Activated T-helper 1 cell treated with anti-CD3 and anti-CD28 coated beads, Interleukin-12 subunit alpha, Interleukin-12 subunit beta, Interleukin-2, Interleukin-4 antibody, amounts not matched to agents 30 ng/mL and 10 ng/mL and 1 ng/mL, durations not matched to agents 14 hours and 24 hours and 36 hours (primary cell): ENCODE measurements at places on chromosomes 13 and 19.
A peak's percentile ranks its signal among the peaks of the same experiment; 100 is the strongest.

- DNase-seq, result no peak
Observed at GRCh38 chr13:32200741-32201140, 114.4 kb downstream of the ZAR1L start.

DNA sequence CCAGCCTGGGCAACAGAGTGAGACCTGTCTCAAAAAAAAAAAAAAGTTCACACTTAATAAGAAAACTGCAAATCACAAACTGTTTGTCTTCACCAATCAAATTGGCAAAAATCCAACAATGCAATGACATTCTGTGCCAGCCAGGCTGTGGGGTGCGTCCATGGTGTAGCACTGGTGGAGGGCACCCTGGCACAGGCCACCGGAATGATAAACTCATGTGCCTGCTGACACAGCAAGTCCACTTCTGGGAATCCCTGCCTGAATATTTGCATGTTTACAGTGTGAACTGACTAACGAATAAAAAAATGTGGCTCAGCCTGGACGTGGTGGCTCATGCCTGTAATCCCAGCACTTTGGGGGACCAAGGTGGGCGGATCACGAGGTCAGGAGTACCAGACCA lies 1.6 kb upstream of the LRRC25 start:
- no peak for DNase-seq

DNA sequence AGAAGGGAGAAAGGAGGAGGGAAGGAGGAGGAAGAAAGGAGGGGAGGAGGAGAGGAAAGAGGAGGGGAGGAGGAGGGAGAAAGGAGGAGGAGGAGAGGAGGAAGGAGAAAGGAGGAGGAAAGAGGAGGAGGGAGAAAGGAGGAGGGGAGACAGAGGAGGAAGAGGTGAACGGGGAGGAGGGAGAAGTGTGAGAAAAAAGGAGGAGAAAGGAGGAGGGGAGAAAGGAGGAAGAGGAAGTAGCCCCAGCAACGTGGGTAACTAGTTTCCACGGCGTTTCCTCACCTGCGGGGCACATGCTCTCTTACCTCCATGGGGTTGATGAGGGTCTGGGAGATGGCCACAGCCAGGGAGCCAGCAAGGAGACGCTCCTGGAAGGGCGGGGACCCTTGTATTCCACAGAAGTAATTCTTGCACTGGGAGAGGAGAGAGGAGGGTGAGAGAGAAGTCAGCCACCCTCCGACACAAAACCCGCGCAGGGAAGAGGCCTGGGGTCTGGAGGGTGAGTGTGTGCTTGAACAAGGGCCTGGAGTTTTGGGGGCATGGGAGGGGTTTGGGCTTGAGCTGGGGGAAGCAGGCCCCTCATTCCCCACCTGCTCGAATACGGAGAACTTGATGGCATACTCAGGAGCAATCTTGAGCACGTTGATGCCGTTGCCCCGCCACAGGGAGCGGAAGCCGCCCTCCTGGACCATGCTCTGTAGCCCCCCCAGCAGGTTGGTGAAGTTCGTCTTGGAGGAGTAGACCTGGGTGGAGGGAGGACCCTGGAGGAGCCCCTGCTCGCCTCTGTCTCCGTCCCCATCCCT lies 3.9 kb downstream of the SLC25A41 start:
- DNase-seq, result no peak

DNA sequence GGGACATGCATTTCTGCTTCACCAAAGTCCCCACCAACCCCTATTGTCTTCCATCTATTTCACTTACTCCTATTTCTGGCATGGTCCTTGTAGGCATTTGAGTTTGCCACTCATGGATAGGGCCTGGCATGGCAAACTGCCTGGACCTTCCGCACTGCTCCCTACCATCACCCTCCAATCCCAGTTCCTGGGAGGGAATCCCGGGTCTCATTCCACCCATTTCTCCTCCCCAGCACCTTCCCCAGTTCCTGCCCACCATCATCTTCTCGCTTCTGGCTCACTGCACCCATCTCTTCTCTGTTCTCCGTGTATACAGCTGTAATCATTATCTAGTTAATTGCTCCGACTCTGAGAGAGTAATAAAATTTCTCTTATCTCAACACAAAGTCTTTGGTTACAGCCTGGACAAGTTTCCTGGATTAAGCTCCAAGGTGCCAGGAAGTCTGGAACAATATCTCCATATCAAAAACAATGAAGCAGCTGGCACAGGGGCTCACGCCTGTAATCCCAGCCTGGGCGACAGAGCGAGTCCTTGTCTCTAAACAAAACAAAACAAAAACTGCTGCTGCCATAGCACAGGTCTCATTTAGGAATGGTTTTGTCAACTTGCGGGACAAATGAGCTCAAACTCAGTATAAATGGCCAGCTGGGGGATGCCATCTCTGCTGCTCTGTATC lies 17.0 kb upstream of the COX7A1 start:
- DNase-seq, result no peak

DNA sequence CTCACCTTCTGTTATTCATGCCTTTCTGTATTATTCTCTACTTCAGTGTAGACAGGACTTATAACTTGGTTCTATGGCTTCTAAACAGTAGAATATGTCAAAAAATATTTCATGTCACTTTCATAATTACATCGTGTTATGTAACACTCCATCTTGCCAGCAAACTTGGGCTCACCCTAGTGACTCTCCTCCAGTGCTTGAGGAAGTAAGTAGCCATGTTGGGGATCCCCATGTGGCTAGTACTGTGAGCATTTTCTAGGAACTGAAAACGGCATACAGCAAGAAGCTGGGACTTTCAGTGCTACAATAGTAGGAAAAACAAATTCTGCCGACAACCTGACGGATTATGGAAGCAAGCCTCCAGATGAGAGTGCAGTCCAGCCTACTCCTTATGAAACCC lies 495.6 kb downstream of the SLITRK6 start:
- DNase-seq, result no peak

- no peak for DNase-seq
Observed at GRCh38 chr19:35006342-35006998, 6.3 kb downstream of the GRAMD1A start.

- no peak for DNase-seq
Observed at GRCh38 chr13:27166313-27166712, 5.3 kb downstream of the USP12 start.

DNA sequence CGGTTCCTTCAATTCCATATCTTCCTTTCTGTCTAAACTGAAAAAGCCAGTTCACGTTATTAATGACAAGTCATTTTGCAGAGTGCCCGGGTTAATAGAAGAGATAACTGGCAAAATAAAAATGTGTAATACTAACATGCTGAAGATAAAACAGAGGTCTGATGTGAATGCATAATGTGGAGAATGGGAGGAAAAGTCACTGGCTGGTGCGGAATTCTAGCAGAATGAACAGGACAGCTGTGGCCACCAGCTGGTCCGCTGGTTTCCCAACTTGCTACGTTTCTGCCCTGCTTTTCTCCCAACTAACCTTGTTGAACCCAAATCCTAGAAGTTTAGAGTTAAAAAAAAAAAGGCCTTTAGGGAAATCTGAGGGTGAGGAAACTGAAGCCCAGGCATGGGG lies 42.4 kb downstream of the PCDH8 start:
- DNase-seq, result no peak

DNA sequence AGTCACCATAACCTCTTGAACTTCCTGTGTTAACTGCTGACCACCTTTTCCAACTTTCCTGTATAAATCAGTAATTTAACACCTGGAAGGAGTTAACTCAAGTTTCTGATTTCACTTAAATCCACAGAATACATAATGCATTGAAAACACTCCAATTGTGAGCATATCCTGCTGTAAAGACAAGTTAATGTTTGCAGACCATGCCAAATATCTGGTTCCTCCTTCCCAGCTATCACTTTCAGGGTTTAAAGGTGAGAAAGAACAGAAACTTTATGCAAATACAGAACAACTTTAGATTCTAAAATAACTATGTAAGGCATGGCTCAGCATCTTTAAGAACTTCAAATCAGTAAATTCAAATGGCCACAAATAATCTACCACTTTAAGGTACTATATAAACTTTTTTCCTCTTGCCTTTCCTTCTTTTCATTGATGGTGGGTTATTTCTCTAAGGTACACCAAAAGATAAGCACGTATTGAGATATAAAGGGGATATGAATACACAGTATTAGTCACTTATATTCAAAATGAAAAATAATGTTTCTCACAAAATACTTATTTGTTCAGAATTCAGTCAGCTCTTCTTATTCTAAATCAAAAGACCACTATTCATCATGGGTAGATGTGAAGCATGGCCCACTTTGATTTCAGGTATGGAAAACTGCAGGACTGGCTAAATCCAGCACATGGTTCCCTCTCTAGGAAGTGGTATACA lies 6.6 kb upstream of the TPTE2 start:
- no peak for DNase-seq

DNA sequence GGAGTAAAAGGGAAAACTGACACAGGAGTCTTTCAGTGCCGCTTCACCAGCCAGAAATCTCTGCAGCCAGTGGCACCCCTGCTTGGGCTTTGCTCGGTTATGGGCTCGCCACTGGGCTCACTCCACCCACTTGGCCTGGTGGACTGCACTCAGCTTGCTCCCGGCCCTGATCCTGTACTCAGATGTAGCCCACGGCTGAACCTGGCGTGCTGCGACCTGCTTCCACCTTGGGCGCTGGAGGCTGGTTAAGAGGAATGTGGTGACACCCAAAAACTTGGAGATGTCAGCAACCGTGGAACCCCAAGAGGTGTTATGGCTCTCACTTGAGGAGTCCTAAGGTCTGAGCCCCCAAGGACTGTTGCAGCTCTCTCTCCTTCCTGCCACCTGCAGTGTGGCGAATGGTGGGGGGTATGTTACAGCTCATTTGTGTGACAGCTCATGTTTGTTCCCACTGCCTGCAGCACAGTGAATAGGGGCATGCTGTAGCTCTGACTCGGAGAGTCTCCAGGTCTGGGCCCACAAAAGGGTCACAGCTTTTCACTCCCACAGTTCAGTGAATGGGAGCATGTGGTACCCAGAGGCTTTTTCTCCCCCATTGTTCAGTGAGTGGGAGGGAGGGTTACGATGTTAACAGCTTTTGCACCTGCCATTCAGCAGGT lies 1124.5 kb upstream of the ATXN8OS start:
- no peak for DNase-seq

- DNase-seq, result no peak
Observed at GRCh38 chr19:41018736-41019290, 27.7 kb downstream of the CYP2B6 start.

DNA sequence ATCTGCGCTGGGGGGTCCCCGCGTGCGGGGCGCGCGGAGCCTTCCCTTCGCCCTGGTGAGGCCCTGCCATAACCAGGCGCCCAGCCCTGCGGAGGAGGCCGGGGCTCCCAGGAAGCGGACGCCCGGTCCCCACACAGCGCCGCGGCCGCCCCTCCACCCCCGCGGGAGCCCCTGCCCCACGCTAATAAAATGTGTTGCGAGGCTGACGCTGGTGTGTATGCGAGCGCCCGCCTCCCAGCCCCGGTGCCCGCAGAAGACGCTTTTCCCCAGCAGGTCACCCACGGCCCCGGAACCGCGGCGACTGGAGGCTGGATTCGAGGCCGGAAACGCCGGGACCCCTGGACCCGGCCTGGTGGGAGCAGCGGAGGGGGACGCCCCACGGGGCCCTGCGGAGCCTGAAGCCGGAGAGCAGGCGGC lies 12.1 kb upstream of the CDC34 start:
- no peak for DNase-seq

GRCh38 chr19:19627621-19628500 lies at the start of gene LPAR2:
TSS of gene LPAR2 (minus strand) at chr19:19628220. CDS start at chr19:19627275, 945 bp downstream.
- peak; percentile 57 for DNase-seq

GRCh38 chr19:18708452-18709231 lies 25.2 kb downstream of the CRTC1 start:
- no peak for DNase-seq

GRCh38 chr13:113493315-113493951 lies 2.9 kb upstream of the DCUN1D2 start:
- no peak for DNase-seq

DNA sequence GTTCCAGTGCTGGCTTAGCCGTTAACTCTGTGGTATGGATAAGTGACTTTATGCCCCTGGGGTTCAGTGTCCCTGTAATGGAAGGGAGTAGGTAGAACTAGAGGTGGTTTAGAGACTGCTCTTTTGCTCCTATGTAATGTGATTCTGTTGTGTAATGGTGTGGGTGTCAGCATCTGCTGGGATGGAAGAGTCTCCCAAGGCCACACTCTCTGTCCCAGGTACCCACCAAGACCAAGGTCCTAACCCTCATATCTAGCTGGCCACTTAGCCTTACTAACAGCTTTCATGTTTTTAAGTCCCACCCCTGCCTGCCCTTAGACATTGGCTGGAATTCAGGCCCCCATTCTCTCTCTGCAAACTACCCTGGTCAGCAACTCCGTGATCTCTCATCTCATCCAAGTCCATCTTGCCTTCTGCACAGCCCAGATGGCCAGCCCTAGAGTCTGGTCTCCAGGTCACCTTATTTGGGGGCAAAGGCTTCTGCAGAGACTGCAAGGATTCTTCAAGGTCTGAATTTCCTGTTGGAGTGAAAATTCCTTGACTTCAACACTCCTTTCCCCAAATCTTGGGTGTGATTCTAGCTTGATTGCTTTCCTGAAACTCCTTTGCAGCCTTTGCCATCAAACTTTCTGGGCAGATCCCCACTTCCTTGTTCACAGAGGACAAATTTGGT lies 48.4 kb downstream of the SERP2 start:
- no peak for DNase-seq

- DNase-seq, result no peak
Observed at GRCh38 chr13:101915331-101915730, 462.9 kb downstream of the ITGBL1 start.

DNA sequence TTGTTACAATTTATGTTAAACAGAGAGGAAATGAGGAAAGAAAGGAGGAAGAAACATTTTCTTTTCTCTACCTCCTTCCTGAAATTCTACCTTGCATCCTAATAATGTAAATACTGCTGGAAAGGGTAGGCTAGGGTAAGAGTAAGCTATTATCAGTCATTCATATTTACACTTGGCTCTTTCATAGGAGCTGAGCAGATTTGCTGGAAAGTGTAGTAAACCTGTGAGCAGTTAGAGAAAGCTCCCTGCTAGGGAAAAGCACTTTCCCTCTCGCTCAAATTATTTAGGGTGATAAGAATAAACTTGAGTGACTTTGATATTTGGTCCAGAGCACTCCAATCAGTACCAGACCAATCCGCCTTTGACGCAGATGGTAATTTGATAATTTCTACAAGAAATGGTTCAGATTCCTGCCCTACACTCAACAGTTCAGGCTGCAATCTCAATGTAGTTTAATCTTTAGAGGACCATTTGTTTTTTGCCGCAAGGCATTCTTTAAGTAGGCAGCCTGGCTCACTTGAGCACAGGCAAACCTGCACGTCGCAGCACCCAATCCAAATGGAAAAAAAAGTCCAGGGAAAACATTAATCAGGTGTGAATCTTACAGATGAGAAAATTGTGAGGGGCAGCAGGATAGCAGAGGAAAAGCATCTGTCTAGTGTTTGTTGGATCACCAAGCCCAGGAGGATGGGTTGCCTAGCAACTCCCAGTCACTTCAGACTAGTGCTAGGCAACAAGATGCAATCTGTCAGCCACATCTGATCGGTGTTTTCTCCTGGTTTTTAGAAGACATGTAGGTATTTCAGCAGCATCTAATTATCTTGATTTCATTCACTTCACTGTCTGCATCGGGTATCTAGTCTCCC lies 68.6 kb upstream of the KL start:
- no peak for DNase-seq
